ENCODE measurements at places on chromosomes 6 and 20.

- no peak for DNase-seq
Measured at GRCh38 chr20:57656252-57656820, 36.1 kb upstream of the ZBP1 start.

DNA sequence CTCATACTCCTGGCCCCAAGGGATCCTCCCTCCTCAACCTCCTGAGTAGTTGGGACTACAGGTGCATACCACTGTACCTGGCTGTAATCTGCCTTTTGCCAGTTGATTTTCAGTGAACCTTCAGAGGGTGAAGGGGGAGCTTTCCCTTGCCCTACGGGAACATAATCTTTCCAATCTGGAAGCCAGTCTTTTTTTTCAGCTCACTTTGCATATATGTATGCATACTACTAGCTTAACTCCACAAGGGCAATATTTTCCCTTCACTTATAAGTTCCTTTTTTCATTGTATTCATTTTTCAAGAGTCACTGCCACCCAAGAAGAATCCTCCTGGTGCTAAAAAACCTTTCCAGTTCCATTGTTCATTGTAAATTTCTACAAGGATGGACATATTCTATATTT is 53.4 kb upstream of the GCM1 start:
- no peak for DNase-seq

GRCh38 chr6:4404415-4404814 is 269.0 kb upstream of the ECI2 start:
- no peak for DNase-seq

GRCh38 chr6:16803294-16804200 is 42.3 kb upstream of the ATXN1 start:
- DNase-seq: peak; percentile 68

- DNase-seq: no peak
Measured at GRCh38 chr6:52063584-52064344, 23.6 kb downstream of the PKHD1 start.

DNA sequence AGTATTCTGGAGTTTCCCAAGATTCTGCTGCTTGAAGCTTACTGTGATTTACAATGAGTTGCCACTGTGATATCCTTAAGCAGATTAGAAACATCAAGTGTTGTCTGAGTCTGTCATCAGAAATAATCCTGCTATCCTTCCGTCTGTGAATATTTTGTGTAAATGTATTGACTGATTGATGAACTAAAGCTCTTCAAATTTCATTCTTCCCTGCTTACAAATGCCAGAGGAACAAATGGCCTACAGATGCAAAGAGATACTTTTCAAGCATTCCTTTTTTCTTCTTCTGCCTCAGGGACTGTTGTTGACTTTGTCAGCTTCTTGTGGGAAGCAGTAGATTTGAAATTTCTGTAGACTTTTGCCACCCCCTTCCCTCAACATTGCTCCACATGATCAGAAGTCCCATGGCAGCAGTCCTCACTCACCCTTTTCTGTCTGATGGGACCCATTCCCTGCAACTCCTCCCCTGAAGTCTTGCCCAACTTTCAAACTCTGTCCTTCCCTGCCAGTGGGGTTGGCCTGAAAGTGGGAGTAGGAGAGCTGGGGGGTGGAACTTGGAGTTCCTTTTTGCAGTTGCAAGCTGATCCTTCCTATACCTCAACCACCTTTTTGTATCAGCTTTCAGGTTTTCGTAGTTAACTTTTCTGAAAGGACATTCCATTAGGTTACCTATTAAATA is 38.5 kb upstream of the MLIP start:
- DNase-seq: no peak

DNA sequence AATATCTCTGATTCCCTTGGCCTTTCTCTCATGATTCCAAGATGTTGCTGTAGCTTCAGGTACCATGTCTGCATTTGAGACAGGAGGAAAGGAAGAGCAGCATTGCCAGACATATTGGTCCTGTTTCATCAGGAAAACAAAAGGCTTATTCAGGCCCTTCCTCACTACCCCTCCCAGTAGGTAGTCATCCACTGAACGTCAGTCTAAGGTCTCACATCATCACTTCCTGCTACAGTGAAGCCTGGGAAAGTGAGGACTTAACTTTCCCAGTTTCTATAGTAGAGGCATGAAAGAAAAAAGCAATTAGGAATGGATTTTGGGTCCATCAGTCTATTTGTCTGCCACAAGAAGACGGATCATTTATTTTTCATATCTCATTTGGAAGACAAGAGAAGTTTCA is 85.7 kb upstream of the SOX4 start:
- no peak for DNase-seq

DNA sequence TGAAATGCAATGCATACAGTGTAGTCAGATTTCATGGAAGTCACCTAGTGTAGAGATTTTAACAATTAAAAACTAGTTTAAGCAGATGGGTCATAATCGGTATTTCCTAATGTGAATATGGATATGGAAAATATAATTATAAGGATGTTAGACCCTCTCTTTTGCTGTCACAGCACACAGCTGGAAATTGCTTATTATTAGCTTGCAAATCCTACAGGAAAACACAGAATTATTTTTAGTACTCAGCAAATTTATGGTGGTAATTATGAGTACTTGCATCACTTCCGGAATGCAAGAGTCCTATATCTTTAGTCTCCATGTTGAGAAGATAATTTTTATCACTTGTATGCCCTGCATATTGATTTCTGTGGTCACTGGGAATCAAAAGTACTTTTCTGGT is 993.6 kb downstream of the KIF16B start:
- no peak for DNase-seq

DNA sequence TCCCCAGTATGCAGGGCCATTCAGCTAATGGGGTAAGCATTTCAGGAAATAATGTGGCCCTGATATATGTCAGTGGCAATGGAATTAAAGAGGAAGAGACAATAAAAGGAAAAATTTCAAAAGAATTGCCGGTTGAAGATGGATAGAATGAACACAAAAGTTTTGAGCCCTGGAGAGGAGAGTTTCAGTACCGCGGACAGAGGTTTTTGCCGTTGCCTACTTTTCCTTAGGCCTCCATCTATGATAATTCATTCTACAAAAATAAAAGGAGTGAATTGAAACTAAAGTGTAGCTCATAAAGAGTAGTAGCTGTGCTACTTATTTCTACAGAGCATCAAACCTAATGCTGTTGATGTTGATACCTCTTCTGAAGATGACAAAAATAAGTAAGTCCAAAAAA is 140.7 kb downstream of the RNASET2 start:
- DNase-seq: no peak
